Pulmonary artery endothelial cell (primary cell): ENCODE measurements at places on chromosomes 2 and 18. TPM values are rescaled to one million over a fixed set of nuclear protein-coding genes. Genes with fewer than 3 reads are reported as not detected.

DNA sequence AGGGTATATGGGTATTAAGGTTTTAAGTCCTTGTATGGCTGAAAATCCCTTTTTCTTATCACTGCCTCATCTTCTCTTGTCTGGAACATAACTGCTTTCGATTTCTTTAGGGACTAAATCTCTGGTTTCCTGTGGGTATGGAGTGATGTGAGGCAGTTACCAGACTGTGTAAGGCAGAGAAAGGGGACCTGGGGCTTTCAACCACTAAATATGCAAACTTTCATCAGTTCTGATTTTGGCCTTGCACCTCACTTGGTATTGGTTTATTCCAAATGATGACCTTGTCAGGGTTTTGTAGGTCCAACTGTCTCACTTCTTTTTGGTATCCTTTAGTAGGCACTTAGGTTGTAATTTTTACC is 9.3 kb downstream of the MAP4K4 start:
- DNase-seq, result no peak

DNA sequence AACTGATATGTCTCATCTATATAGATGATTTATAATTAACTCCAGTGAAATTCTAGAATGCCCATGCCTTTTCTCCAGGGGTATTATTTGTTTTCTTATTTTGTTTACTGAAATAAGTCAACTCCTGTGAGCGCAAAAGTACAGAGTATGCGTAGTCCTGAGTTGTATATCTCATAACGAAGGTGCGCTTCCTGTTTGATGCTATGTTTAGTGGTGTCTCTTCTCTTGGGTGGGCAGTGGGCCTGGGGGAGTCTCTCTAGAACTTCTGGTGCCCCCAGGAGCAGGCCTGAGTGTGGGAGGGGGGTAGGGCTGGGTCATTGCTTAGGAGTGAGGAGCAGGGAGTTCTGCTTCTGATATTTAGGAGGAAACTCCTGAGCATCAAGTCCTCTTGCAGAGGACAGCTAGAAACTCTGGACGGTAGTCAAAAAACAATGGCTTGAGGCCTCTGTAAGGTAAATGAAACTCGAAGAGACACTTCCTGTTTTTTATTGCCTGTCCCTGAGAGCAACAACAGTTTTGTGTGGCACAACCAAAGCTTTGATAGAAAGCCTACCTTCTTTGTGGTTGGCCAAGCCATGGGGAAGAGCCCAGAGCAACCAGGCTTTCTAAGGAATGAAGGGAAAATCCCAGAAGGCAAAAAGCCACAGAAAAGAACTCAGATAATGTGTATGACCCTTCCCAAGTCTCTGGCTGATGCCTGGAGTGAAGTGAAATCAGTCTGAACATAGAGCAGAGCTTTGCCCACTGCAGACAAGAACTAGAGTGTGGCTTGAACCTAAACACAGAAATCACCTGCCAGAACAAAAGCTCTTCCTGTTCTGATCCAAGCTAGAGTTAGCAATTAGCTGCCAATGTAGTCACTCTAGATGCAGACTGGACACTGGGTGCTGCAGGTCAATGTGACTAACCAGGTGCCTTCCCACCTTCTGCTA is 8.5 kb upstream of the SP140L start:
- DNase-seq, result no peak

DNA sequence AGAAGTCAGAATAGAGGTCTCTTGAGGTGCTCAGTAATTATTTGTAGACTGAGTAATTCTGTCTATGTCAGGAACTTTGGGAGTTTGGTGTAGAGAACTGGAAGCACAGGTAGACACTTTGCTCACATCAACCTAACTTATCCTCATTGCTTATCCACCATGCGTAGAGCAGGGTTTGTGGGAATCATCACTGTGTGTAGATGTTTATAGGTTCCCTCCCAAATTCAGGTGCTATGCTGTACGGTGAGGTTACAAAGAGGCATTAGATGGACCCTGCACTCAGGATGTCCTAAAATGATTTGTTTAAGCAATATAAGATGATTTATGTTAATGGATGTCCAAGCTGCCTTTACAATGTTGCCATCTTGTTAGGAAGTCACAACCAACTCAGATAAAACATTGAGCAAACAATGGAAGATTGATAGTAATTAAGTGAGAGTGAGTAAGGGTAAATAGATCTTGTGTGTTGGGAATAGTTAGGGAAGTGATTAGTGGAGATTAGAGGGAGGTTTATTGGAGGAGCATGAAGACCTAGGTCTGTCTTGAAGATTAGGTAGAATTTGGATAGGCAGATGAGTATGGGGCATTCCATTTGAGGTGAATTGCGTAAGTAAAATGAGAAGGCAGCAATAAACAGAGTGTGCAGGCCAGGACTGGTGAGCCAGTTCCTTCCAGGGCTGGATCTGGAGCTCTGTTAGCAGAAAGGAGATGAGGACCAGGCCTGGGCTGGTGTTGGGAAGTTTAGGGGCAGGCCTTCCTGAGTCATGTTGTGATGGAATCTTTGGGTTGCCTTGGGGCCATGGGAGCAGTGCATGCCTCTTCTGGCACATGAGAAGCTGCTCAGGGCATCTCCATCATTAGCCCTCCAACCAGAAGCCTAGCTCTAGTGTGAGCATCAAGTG is 12.1 kb downstream of the EPAS1 start:
- no peak for DNase-seq

DNA sequence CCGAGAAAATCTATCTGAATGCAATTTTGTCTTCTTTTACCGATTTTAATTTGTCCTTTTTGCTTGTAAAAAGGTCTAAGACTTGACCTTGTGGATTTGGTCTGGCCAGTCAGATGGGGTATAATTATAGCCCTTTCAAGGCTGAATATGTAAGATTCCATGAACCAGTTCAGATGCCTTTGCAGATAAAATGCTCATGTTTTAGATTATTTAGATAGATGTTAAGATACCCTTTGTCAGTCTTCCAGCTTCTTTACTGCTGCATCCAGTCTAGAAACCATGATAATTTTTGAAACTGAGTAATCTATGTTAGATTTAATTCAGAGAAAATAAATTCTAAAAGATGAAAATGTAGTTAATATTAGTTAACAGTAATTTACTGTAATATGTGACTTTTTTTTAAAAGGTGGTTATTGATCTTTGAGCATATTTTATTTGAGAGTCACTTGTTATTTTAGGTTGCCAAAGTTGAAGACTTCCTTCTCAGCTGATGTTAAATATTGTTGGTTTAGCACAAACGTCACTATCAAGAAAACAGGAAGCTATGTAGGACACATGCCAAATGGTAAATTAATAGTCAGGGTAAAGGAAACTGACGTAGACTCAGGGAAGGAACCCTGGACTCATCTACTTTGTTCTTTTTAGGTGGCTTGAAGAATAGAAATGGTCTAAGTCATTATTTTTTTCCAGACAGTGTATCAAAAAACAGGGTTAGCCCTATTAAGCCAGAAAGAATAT is 29.8 kb downstream of the BABAM2 start:
- peak; percentile 87 for DNase-seq

DNA sequence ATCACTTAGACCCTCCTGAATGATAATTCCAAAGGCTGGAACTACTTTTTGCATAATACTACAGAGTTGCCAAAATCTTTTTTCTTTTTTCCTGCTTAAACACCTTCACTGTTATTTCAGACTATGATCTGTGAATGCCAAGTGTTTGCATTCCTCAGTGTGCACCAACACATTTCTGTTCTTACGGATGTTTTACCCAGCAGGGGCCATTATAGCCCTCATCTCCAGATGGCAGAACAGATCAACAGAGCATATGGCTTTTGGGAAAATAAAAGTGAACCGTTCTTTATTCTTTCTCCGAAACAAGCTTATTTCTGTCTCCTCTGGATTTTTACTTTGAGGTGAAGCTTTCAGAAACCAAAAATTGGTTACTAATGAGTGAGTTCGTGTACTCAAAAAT is 1226.6 kb upstream of the FAM98A start:
- no peak for DNase-seq

DNA sequence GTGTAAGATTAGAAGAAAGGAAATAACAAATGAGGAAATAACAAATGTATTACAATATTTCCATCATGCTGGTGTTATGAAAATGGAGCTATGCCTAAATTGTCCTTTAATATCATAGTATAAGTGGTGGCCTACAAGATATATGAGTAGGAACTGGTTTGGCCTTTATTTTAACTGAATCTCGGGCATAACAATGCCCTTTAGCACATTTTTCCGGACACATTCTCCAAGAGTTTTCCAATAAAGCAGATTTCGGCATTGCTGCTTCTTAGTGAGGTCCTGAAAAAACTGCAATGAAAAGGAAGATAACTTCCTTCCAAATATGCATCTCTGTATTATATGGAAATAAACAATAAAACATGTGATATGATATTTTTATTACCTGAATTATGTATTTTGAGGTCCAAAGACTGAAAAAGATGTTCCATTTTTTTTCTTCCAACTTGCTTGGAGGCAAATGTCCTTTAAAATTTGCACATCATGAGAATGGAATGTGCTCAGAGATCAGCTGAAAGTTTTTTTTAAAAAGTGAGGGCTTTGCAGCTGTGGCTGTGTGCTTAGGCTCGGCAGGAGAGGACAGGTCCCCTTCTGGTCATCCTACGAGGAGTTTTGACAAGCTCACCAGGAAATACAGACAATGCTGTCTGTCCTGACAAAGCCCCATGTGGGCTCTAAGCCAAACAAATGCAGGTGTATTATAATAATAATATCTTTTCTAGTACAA is 132.3 kb upstream of the RND3 start:
- no peak for DNase-seq

DNA sequence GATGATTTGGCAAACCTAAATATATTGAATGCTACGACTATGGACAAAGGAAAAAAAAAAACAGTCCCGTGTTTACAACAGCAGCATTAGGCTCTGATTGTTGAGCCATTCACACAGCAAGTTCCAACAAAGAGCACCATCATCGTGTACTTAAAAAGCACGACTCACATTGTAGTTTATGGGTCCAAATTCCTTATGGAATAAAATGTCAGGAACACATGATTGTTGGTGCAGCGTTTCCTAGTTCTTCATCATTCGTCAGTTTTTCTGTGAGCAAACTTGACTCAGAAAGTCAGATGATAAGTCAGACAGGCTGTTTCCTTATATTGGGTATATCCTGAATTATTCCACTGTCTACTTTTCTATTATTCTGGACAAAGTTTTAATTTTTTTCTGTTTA is 10.0 kb upstream of the KIDINS220 start:
- DNase-seq, result no peak

DNA sequence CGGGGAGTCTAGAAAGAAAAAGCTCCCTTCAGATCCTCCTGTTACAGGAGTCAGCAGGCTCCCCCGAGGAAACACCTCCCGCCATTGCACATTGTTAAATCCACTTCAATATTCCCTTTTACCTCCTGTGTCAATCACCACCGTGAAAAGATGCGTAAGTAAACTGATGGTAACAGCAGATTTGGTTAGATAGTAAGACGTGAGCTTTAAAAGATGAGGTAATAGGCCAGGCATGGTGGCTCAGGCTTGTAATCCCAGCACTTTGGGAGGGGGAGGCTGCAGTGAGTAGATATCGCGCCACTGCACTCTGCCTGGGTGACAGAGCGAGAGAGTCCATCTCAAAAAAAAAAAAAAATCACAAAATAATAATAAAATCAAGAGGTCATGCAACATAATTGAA is 15.2 kb upstream of the NCL start:
- DNase-seq, result no peak

GRCh38 chr2:165078913-165079312 is 123.6 kb upstream of the SLC38A11 start:
- no peak for DNase-seq

- no peak for DNase-seq
These were observed 3.0 kb downstream of the EVX2 start for GRCh38 chr2:176080540-176081375.

- DNase-seq, result no peak
These were observed 670.1 kb upstream of the SOX11 start for GRCh38 chr2:5022061-5022460.

DNA sequence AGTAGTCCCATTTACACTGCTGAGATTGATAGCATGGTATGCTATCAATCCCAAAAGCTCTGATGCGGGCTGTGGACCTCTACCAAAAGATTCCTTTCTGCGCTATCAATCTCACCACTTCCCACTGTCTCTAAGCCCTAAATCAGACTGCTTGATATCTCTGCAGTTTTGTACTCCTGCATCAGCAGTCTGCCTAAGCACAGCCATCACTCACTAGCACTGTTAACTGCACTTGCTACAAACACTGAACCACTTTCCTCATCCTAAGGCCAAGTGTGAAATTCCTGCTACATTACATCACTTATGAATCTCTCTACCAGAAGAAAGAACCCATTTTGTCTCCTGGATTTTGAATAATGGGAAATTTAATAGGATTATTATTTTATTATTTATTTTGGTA is 237.0 kb downstream of the HNMT start:
- no peak for DNase-seq

- peak; percentile 58 for DNase-seq
These were observed 23.7 kb downstream of the CENPO start for GRCh38 chr2:24816884-24817283.

- no peak for DNase-seq
These were observed 102.4 kb upstream of the EPAS1 start for GRCh38 chr2:46194856-46195255.

GRCh38 chr18:13449651-13450050 is 231.1 kb downstream of the LDLRAD4 start:
- no peak for DNase-seq

DNA sequence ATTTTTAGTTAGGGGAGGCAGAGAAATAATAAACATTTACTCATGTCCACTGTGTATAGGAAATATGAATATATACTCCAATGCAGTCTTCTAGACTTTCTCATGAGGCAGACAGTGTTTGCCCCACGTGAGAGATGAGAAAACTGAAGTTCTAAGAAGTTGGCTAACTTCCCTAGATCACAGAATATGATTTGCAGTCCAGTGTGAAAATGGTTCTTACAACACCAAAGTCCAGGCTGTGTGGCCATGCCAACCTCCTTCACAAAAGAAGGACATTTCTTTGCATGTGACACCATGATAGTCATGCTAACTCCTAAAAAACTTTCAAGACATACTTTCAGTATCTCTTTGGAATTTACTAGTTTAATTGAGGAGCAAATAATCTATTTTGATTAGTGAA is 143.7 kb downstream of the IRS1 start:
- DNase-seq, result no peak

GRCh38 chr2:196289000-196289399 is 117.6 kb upstream of the STK17B start:
- DNase-seq, result no peak

The CKAP2L gene
- 4.9 and 10.3 TPM in 2 replicates for total RNA-seq

The NOP58 gene
- total RNA-seq, result 59.5 and 80.3 TPM in 2 replicates

The ANO7 gene
- total RNA-seq, result 0.25 and 0.59 TPM in 2 replicates

The SEPTIN10 gene
- 92.0 and 104 TPM in 2 replicates for total RNA-seq

The ASB18 gene
- total RNA-seq, result not detected in 2 replicates

The SP140 gene
- not detected in 2 replicates for total RNA-seq

The CYP27A1 gene
- total RNA-seq, result 10.5 and 10.9 TPM in 2 replicates

The MFSD2B gene
- total RNA-seq, result 0.26 and 0.35 TPM in 2 replicates

The TUBA4B gene
- total RNA-seq, result not detected in 2 replicates

The SLC23A3 gene
- 0.59 and 2.2 TPM in 2 replicates for total RNA-seq
